ENCODE measurements at places on chromosomes 3 and 15.

DNA sequence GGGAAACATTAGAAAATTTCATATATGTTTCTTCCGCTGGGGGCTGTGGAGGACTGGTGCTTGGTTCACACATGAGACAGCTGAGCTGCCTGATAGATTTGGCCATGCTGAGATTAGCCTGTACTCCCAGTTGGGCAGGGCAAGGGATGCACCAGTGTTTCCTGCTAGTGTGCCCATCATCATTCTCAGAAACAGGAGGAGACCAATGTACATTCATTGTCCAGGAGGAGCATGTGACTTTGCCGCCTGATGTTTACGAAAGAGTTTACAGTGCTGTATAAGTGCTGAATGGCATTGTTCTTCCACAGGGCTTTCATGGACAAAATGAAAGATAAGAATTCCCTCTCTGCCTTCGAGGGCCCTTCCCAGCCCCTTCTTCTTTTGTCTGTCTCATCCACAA lies 311.1 kb upstream of the THBS1 start:
- DNase-seq, result no peak

DNA sequence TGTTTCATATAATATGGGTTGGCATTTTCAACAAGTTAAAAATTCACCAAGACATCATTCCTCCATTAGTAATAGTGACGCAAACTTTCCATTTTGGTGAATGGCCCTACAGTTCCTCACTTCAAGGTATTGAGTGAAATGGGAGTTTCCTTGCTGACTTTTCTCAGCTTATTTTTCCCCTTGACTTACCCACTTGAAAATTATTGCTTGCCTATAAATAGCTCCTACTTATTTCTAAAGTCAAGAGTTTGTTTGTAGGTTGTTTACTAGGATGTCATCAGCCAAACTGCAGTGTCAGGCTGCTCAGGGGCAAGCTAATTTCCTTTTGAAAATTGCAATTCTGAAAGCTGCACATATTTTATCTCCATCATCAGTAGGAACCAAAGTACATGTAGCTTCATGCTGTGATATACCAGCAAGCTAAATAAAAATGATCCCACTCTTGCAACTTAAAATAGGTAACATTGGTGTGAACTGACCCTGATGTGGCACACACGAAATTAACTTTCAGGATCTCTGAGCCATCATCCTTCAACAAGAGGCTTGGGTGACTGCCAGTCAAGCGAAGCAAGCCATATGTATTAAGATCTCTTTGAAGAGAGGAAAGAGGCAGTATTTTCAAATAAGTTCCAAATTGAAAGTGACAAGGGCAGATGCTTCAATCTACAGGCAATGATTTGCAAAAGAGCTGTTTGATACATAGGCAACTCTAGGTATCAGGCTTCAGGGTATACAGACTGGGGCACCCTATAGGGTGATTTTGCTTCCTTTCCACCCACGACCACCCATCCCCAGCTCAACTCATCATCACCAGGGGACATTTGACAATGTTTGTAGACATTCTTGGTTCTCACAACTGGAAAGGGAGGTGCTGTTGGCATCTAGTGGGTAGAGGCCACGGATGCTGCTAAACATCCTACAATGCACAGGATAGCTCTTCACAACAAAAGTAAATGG lies 66.8 kb upstream of the RASGRP1 start:
- DNase-seq, result no peak

- no peak for DNase-seq
These were observed 5.2 kb upstream of the PRKCD start for GRCh38 chr3:53155760-53156159.

DNA sequence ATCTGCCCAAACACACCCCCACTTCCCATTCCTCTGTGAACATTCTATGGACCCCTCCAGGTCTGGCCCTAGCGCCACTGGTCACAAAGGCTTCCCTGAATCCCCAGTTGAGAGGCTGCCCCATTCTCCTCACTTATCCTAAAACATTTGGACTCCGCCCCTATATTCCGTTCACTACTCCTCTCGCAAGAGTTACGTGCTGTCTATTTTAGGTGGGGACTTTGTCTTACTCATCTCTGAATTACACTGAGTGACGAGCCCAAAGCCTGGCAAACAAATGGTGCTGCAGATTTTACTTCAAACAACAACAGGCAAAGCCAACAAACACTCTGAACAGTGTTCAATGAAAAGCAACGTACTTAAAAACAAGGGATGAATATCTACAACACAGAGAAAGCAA lies 14.5 kb downstream of the PCSK6 start:
- DNase-seq, result no peak

DNA sequence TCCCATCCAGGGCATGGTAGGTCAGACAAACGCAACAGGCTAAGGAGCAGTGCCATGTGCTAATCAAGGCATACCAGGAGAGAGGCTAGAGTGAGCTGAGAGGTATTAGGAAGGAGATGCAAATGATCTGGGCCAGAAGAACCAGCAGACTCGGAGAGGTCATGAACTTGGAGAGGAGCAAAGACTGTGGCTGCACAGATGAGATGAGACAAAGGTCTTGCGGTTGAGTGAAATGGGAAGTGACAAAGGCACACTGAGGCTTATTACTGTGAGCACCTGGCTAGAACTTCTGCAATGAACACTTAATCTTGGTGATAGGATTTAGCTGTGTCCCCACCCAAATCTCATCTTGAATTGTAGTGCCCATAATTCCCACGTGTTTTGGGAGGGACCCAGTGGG lies 380.2 kb downstream of the ULK4 start:
- no peak for DNase-seq

GRCh38 chr3:177106184-177106583 lies 91.1 kb downstream of the TBL1XR1 start:
- DNase-seq, result no peak

- DNase-seq, result no peak
These were observed 20.9 kb downstream of the GMPS start for GRCh38 chr3:155891321-155891720.

- DNase-seq, result no peak
These were observed 3.9 kb downstream of the CYP1A2 start for GRCh38 chr15:74752531-74752930.

DNA sequence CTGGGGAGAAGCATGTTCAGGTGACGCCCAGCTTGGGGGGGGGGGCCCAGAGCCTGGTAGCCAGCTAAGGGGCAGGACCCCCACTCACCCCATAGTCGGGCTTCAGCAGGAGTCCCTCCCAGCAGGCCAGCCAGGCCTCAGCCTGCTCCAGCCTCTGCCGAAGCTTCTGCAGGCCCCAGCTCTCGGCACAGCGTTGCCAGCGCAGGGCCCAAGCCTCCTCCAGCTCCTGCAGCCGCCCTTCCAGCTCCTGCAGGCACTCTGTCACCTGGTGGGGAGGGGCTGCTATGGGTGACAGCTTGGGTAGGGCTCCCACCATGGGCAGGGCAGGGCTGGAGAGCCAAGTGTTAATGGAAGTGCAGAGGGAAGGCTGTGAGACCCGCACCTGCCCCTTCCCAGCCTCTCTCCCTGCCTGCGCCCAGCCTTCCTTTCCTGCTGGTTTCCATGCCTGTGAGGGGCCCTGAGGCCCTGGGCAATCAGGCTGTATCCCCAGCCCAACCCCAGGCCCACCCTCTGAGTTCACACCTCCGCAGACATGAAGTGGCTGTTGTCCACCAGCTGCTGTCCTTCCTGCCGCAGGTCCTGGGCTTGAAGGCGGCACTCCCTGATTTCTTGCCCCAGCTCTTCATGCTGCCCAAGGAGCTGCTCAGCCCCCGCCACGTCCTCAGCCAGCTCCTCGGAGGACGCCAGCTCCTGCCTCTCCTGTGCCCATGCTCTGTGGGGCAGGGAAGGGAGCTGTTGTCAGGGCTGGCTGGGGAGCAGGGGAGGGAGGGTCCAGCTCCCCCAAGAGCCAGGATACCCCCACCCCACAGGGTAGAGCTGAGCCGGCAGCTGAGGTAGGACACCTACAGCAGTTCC lies 14.3 kb downstream of the PLA2G4B start:
- DNase-seq, result no peak

DNA sequence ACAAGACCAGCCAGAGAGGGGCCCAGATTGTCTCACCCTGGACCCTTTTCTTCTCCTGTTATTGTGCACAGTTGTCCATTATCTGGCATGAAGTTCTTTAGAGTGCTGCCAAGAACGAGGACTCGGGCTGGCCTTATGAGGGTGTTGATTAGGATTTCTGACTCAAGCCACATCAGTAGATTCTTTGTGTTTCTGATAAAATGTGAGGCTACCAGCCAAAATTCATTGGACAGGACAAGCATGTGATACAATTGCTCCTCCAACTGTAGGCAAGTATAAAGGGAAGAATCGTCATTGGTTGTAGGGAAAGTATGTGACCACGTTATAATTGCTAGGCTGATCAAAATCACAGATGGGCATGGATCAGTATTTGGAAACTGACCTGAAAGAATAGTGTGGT lies 99.2 kb upstream of the TMC3 start:
- no peak for DNase-seq

DNA sequence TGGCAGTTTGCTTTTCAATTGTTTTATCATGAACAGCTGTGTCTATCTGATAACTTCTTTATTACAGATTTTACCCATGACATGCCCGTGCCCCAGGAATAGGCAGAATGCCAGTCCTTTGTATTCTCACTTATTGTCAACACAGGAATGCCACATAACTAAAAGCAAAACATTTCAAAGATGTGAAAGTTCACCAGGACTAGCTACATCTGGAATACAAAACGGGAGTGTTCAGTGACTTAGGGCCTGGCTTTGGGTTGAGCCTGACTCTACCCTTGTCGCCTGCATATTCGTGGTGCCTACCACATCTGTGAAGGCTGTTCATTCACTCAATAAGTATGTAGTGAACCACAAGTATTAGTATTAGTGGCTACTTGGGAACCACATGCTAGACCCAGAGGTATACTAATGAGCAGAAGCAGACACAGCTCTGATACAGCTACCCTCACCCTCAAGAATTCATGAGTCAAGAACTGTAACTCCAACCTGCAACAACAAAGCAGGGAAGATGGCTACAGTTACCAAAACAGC lies 2.9 kb downstream of the TNFSF10 start:
- no peak for DNase-seq

DNA sequence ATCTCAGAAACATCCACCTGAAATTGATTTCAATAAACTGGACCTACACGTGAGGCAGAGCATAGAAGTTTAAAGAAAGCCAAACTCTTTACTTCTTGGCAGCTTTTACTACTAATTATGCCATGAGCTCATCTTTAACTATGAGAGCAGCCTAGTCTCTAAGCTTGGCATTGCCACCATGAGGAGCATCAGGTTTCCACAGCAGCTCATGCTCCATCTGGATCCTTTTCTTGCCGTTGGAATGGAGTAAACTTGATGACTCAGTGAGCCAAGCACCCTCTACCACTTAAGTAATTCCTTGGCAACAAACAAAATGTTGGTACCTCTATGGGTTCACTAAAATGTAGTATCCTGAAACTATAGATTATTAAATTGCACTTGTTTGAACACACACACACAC lies 583.2 kb downstream of the EPHA3 start:
- DNase-seq, result no peak

All from stimulated activated CD4-positive, alpha-beta T cell treated with anti-CD3 and anti-CD28 coated beads, Interleukin-12 subunit alpha, Interleukin-12 subunit beta, amount 100 ng/mL, for 48 hours (primary cell).